RCC 7860 (cell line): ENCODE measurements at places on chromosomes 16 and 17.

DNA sequence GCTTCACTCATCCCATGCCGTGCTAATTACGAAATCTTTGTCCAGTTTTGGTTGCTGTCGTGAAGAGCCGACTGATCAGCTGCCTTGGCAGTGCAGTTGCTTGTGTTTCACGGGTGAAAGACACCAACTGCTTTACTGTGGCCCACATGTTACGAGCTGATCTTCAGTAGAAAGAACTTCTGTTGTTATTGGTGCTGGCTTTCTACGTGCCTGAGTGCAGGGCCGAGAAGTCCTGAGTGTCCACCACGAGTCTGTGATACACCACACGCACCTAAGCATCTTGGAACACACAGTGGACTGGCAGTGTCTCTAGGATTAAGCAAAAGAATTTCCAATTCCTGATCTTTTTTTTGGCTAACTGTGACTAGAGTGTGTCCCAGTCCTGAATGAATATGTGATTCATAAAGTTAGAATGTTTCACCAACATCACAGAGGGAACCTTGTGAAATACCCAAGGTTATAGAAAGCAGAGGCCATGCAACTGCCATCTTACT, 70.4 kb upstream of the CLEC18A start:
- no peak for DNase-seq

- DNase-seq = no peak
Observed at GRCh38 chr17:66343531-66344078, 41.2 kb downstream of the PRKCA start.

GRCh38 chr16:67301080-67301782, 21.9 kb downstream of the PLEKHG4 start:
- no peak for DNase-seq

DNA sequence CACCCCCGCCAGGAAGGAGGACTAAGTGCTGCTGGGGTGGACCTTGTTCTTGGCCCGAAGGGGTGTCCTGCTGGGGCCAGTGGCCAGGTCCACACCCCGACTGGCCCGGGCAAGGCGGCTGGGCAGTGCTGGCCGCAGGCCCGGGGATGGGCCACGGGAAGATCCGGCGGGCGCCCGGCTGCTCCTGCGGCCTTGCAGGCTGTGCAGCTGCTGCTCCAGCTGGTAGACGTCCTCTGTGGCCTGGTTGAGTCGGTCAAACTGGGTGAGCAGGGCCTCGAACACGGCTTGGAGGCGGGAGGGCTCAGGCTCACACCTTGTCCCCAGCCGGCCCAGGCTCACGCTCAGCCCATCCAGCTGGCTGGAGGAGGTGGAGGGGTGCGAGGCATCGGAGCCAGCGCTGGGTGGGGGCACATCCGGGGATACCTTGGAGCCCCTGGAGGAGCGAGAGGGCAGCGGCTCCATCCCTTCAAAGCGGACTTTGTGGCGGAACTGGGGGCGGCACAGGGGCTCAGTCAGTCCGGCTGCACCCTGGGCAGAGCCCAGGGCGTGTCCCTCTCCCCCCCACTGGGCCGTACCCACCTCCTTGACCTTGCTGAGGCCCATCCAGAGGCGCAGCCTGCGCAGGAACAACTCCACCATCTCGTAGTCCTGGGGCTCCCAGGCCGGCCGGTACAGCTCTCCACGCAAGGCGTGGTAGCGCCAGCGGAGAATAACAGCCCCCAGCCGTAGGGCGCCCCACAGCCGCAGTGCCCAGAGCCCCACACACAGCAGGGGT, 42.1 kb downstream of the TSC2 start:
- no peak for DNase-seq

DNA sequence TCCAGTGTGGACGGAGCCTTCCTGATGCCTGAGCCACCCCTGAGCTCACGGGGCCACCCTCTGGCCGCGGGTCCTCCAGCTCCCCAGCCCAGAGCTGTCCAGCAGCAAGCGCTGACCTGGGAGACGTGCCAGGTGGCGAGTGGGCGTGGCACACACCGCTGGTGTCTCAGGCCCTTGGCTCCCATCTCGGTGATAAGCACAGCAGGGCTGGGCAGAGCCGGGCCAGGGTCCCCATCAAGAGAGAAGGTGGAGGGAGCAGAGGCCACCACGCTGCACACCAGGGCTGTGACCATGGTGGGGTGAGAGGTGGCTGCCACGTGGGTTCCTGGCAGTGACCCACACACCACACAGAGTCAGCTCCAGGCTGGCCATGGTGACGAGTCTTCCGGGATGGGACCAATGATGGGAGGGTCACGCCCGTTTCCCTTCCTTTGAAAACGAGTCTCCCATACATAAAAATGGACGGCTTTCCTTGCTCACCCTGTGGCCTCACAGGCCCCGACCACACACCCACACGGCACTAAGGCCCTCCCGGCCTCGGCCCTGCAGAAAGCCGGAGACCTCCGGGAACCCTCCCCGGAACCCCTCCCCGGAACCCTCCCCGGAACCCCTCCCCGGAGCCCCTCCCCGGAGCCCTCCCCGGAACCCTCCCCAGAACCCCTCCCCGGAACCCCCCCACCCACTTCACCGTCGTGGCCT, 16.8 kb downstream of the UTS2R start:
- no peak for DNase-seq

DNA sequence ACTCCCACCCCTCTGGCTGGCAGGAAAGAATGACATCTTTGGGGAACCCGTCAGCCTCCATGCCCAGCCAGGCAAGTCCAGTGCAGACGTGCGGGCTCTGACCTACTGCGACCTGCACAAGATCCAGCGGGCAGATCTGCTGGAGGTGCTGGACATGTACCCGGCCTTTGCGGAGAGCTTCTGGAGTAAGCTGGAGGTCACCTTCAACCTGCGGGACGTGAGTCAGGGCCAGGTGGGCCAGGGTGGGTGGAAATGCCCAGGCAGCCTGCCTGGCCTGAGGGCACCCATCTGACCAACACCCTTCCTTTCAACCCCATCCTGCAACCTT, 8.1 kb upstream of the DCAF7 start:
- no peak for DNase-seq

DNA sequence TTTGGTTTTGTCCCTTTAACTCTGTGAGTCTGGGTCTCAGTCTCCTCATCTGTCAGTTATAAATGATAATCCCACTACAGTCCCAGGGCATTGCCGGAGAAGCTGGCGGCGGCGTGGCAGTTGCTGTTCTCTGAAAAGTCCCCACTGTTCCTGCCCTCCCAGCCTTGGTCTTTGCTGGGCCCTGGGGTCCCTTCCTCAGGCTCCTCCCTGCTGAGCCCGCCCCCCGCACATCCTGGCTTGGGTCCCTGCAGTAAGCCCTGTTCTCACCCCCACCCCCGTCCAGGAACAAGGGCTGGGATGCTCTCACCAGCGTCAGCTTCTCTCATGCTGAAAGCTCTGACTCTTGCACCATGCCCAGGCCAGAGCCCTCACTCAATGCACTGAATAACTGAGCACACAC, 35.3 kb upstream of the PEMT start:
- no peak for DNase-seq

DNA sequence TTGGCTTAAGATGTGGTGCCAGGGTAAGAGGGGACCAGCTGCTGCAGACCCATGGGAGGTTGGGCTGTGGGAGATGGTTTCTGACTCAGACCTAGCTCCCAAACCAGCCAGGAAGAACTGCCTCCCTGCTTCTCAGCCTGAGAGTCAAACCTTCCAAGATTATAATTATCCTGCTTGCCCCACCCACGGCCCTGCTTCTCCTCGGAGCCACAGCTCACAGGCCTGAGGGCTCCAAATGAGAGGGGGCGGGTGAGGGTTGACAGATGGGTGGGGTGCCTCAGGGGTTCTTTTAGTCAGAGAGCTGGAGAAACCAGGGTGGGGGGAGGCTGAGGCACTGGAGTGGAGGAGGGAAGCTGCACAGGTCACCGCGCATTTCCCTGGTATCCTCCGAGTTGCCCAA, 28.7 kb upstream of the GRIN2A start:
- DNase-seq = no peak

DNA sequence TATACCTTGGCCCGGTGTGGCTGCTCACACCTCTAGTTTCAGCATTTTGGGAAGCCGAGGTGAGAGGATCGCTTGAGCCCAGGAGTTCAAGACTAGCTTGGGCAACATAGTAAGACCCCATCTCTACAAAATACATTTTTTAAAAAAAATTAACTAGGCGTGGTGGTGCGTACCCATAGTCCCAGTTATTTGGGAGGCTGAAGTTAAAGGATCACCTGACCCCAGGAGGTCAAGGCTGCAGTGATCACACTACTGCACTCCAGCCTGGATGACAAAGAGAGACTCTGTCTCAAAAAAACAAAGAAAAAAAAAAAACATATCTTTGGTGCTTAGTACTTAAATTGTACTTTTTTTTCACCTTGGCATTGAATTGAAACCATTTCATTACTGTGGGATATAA, 99.0 kb downstream of the CACNG1 start:
- no peak for DNase-seq

GRCh38 chr17:78138204-78139060, 7.8 kb upstream of the C17orf99 start:
- DNase-seq = no peak

DNA sequence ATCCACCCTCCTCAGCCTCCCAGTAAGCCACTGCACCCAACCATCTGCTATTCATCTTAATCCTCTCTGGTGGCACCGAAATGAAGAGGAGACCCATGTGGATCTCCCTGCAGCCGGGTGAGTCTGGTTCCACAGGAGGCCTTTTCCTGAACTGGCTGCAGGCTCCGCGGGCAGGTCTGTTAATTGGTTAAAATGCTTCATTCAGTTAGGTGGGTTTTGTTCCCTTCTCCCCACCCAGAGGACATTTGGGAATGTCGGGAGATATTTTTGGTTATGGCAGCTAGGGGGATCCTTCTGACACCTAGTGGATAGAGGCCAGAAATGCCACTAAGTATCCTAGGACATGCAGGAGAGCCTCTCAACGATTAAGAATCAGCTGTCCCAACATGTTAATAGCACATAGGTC, 16.7 kb downstream of the C16orf54 start:
- peak; percentile 38 for DNase-seq

GRCh38 chr16:69490707-69491324, 66.4 kb downstream of the CYB5B start:
- DNase-seq = no peak

GRCh38 chr16:79261944-79262552, 338.5 kb downstream of the MAF start:
- DNase-seq = no peak

DNA sequence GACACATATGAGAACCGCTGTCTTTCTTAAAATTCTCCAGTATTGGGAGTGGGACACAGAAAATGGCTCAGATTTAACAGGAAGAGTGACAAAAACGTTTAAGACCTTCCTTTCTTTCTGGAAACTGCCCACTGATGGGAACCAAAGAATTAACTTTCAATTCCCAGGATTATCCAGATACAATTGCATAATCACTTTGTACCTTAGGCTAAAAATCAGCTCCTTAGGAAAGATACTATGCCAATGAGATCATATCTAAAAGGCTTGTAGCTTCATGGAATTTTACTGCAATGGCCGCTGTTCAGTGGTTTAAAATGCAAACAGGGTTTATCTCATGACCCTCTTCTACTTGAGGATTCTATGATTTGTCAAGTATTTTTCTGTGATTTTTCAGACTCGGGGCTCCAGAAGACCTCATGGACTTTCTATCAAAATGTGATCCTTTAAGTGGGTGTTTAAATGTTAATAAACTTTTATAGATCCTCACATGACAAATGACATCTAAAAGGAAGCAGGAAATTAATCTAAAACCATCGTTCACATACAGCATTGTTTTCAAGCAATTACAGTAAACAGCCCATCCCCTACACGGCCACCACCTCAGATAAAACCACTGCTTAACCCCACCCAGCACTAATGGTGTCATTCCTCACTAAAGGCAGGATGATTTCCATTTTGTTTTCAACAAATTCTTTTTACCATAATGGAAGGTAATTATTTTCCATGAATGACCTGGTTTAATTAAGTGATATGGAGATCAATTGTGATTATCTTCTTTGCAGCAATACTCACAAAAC, 31.6 kb upstream of the ERN1 start:
- no peak for DNase-seq

DNA sequence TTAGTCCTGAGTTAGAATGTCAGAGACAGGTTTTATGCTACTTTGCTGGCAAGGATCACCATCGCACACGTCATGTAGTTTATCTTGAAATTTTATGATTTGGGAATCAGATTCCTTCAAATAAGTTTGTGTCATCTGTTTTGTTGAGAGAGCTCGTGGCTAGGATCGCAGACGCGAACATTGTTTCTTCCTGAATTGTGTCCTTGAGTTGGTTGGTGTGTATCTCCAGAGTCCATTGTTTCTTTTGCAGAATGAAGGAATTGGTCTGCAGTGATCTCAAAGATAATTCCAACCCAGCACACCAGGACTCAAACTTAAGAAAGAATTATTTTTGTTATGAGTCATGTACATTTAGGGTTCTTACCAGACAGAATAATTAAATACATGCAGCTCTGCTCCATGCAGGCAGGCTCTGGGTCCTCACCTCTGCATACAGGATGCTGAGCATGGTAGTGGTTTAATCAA, 51.6 kb downstream of the PRKCA start:
- no peak for DNase-seq

- DNase-seq = no peak
Observed at GRCh38 chr16:84761448-84762368, 58.1 kb upstream of the CRISPLD2 start.

GRCh38 chr16:46638947-46639925, 18.1 kb upstream of the SHCBP1 start:
- DNase-seq = no peak

GRCh38 chr16:89815639-89816348, 653 bp downstream of the FANCA start:
- no peak for DNase-seq

GRCh38 chr17:13078591-13079385, 61.0 kb upstream of the ELAC2 start:
- no peak for DNase-seq

DNA sequence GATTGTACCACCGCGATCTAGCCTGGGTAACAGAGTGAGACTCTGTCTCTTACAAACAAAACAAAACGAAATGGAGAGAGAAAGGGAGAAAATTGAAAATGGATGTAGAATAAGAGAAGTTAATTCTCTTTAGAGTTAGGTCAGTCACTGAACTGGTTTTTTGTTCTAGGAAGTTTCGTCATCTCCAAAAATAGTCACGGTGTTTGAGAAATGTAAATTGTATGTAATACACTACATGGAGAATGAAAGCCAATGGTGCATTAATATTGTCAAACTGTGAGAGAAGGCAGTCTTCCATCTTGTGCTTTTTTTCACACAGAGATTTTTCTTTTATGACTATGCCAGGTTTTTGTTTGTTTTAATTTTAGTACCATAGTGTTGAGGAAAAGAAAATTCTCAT, 145.9 kb downstream of the BCAS3 start:
- DNase-seq = no peak

- DNase-seq = no peak
Observed at GRCh38 chr17:61478026-61478789, 26.0 kb downstream of the TBX4 start.
